Activated naive CD4-positive, alpha-beta T cell (primary cell): ENCODE measurements at places on chromosomes 1 and 21.

DNA sequence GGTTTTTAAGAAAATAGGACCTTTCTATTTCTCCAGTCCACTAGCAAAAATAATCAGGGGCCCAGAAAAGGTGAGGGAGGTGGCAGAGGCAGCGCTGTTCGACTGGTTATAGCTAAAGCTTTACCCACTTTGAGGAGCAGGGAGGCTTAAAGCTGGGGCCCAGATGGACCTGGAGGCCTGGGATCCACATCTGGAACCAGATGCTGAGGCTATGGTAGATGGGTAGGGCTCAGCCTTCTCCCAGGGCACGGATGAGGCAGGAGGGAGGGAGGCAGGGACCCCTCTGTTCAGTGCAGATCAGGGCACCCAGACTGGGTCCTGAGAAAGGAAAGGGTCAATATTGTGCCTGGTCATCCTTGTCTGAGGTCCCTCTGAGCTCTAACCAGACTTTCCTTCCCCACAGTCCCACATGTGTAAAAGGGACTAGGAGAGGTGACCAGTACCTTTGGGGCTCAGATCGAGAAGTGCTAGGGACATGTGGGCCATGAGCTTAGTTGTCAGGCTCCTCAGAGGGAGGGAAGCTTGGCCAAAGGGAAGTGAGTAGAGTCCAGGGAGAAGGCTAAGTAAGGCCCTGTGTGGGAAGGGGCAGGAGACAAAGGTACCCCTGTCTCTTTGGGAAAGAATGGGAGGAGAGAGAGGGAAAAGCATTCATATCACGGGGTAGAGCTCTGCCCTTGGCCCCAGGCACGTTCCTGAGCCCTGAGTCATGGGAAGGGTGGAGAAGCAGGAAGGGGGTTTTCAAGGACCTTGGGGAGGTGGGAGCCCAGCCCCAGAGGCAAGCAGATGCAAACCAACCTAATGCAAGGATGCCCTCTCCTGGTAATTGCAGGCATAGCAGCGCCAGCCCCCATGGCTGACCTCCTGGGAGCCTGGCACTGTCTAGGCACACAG lies 15.4 kb downstream of the LMNA start:
- DNase-seq = peak; percentile 73

DNA sequence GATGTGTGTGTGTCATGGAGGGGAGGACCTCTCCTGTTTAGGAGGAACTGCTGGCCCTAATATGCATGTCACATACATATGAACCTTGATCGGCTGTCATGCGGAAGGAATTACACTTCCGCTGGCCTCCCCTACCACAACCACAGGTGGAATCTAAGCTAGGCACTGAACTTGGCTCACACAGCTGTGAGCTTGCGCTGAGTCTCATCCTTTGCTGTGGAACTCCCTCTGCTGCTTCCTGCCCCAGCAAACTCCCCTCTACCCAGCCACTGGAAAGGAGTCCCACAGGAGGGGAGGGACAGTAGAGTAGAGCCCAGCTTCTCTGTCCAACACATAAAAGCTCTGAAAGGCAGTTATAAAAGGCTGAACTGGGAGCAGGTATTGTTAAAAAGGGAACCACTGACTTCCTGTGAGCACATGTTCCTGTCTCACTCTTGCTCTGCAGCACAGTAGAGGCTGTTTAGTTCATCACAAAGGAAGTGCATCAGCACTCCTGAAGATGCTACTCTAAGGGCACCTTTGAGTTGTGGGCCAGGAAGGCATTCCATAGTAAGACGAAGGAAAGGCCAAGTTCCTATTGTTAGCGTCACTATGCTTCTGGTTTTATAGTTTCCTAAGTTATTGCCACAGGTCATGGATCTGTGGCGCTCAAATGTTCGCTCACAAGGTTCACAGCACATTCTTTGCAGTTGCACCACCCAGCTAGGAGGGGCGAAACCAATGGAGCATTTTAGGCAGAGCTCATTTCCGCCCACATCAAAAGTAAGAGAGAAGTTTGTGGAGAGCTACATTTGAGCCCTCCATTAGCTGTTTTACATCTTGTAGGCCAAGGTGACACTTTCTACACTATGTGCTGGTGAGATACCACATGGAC lies 17.7 kb upstream of the PTPRC start:
- DNase-seq = no peak

GRCh38 chr1:166273618-166274017 lies 106.8 kb upstream of the FAM78B start:
- DNase-seq = no peak

GRCh38 chr1:69438056-69438795 lies 129.5 kb upstream of the LRRC7 start:
- no peak for DNase-seq

DNA sequence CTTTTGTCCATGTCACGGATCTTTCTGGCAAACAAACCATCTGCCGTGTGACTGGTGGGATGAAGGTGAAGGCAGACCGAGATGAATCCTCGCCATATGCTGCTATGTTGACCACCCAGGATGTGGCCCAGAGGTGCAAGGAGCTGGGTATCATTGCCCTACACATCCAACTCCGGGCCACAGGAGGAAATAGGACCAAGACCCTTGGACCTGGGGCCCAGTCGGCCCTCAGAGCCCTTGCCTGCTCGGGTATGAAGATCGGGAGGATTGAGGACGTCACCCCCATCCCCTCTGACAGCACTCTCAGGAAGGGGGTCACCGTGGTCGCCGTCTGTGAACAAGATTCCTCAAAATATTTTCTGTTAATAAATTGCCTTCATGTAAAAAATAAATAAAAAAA lies 35.9 kb upstream of the NBL1 start:
- no peak for DNase-seq

- DNase-seq = no peak
These were observed 28.0 kb downstream of the RRP1 start for GRCh38 chr21:43817157-43818086.

DNA sequence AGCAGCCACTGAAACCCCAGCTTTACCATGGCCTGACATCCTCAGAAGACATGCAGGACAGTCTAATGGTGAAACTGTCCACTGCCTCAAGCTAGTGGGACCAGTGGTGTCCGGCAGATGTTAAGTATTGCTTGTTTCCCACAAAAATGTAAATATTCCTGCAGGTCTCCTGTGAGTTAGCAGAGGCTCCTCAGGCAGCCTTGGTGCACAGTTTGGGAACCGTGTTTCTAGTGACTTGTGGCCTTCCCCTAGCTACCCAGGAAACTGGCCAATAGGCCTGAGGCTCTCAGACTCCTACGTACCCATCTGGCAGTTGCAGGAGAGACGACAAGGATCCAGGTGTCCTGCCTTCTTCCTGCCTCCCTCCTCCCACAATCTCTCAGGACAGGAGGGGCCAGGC lies 142.4 kb downstream of the CAMTA1 start:
- no peak for DNase-seq

- no peak for DNase-seq
These were observed 109.1 kb downstream of the SPATA6 start for GRCh38 chr1:48362901-48363300.

DNA sequence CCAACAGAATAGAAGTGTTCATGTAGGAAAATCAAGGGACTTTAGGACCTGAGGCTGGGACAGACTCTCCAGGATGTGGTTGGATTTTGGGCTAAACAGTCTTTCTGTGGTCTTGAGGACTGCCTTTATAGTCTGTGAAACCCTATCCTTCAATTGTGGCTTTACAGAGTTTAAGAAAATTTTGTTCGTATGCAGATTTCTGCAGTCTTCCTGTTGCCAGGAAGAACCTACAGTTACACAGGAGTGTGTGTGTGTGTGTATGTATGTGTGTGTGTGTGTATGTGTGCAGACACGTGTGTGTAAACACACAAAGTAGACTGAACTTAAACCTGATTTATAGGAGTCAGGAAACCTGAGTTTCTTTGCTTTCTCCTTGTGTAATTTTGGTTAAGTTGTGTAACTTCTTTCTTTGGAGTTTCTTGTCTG lies 22.8 kb downstream of the NEK7 start:
- DNase-seq = no peak

DNA sequence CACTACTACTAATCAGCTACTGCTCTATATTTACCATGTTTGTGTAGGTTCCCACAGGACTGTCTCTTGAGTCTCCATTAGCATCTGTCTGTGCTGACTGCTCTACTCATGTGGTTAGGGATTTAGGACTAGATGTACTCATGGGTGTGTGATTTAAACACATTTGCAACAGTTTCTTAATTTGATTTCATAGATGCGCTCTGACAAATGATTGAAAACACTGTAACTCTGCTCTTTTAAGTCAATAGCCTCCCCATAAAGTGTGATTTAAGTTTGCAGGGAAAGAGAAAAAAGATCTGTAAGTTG lies 809.3 kb downstream of the NCAM2 start:
- no peak for DNase-seq

DNA sequence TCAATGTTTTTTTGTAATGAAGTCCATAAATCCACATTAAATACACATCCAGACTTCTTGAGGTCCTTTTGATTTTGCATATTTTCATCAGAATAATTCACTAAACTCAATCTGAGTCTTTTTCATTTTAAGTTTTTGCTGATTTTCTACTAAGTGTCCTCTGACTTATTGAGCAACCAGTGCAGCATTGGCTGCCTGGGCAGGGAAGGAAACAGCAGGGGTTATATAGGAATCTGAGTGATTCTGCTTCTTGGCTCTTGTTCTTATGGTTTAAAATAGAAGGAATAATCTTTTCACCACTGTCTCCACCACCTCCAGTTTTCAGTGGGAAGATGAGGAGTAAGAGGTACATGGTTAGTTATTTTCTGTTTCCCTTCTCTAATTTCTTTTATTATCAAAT lies 88.4 kb downstream of the ST6GALNAC5 start:
- DNase-seq = no peak

GRCh38 chr1:54854381-54855020 lies 32.5 kb downstream of the DHCR24 start:
- DNase-seq = no peak

DNA sequence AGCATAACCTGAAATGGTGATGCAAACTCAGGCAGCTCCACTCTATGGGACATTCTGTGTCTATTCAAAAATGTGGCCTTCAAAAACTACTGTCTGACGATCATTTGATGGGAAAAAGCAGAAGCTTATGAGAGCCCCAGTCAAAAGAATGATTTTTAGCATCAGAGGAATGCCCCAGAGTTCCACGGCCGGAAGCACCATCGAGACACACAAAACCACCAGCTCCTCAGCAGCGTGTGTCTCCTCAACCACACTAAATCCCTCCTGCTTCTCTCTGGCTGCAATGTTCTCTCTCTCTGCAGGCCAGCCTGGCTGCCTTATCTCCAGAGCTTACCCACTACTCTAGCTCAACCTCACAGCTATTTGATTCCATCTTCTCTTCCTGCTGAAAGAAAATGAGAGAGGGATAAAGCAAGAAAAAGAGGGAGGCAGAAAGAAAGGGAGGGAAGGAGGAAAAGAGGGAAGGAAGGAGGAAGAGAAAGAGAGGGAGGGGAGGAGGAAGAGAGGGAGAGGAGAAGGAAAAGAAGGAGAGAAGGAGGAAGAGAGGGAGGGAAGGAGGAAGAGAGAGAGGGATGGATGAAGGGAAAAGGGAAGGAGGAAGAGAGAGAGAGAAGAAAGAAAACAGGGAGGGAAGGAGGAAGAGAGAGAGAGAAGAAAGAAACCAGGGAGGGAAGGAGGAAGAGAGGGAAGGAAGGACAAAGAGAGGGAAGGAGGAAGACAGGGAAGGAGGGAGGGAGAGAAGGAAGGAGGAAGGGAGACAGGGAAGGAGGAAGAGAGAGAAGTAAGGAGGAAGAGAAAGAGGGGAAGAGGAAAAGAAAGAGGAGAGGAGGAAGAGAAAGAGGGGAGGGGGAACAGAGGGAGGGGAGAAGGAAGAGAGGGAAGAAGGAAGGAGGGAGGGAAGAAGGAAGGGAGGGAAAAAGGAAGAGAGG lies 33.5 kb upstream of the LAPTM5 start:
- no peak for DNase-seq

GRCh38 chr1:208154040-208154439 lies 90.1 kb downstream of the PLXNA2 start:
- DNase-seq = no peak

- no peak for DNase-seq
These were observed 45.5 kb downstream of the HUNK start for GRCh38 chr21:31918250-31918775.
